HS-27A (cell line): ENCODE measurements at places on chromosomes 3 and 15.

- DNase-seq = no peak
Observed at GRCh38 chr15:61186905-61187741, 42.0 kb downstream of the RORA start.

DNA sequence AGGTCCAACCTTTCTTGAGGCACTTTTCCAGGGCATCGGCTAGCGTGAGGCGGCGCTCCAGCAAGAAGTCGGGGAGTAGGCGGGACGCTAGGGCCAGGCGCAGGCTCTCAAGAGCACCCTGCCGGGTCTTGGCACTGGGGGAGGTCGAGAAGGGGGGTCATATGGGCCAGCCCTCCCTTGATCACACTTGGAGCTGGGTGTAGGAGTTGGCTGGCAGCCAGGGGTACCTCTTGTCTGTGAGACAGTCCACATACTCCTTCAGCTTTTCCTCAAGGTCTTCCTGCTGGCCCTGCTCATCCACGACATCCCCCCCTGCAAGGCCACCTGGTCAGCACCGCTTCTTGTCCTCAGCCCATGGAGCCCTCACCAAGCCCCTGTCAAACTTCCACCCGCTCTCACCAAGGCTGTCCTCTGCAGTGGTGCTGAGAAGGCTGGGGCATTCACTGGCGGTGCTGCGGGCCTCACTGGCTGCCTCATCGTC, 2.0 kb downstream of the IFRD2 start:
- no peak for DNase-seq

DNA sequence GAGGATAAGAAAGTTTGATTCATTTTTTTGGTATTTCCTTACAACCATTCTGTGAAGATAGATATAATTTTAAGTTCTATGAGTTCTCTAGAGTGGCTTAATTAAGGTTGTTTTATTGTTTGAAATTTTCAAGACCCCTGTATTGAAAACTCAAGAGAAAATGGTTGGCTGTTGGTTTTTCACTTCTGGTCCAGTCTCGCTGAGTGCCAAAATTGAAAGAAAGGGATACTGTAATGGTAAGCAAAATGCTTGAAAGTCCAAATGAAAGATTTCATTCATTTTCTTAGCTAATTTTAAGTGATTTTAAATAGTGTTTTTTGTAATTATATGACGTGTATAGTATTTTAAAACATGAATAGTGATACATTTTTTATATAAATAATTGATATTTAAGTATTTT, 7.4 kb downstream of the ARRDC4 start:
- DNase-seq = no peak

DNA sequence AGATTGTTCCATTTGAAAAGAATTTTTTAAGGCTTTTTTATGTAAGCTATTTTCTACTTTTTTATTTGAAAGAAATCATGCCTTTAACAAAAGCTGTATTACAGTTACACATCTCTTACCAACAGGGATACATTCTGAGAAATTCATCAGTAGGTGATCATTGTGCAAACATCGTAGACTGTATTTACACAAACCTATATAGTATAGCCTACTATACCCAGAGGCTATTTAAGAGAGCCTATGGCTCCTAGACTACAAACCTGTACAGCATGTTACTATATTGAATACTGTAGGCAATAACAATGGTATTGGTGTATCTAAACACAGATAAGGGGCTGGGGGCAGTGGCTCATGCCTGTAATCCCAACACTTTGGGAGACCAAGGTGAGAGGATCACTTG, 43.1 kb downstream of the PEAK1 start:
- no peak for DNase-seq

GRCh38 chr15:78750566-78750965, 60.7 kb downstream of the ADAMTS7 start:
- no peak for DNase-seq

- no peak for DNase-seq
Observed at GRCh38 chr3:127092776-127093175, 100.2 kb upstream of the PRR23E start.
